ENCODE measurements at places on chromosomes 6 and 20.

DNA sequence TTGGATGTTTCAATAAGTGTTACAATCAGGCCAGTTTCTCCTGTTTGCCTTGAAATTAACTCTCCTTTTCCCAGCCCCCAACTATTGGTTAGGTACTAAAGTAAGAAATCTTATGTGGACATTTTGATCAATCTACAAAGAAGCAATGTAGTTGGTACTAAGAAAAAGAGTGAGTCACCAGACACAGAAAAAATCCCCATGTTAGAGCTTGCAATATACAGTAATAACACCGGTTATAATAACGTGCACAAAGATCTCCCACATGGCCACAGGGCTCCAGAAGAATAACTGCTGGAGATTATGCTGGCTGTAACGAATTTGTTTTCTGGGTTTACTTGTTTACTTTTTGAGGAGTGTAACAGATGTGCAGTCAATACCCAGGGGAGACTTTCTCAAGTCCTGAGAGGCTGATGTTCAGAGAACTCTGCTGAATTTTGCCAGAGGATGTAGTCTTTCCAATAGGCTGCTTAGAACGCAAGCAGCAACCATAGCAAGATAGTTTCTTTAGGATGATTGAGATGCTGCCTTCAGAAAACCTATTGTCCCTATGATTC lies 166.2 kb upstream of the SPACA1 start:
- no peak for DNase-seq

DNA sequence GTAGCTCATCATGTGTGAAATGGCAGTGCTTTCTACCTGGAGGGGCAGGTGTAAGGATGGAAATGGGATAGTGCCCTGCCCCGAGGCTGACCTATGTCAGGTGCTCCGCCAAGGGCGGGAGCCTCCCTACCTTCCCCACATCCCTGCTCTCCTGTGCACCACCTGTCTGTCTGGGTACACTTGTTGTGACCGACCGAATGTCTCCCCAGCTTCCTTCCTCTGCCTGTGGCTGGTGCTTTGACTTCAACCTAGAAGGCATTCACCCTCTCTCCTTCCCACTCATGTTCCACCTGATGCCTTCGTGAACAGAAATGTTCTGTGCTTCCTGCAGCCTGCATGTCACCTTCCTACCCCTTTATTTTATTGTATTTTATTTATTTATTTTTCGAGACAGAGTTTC lies 114.8 kb downstream of the SCML4 start:
- DNase-seq = no peak

DNA sequence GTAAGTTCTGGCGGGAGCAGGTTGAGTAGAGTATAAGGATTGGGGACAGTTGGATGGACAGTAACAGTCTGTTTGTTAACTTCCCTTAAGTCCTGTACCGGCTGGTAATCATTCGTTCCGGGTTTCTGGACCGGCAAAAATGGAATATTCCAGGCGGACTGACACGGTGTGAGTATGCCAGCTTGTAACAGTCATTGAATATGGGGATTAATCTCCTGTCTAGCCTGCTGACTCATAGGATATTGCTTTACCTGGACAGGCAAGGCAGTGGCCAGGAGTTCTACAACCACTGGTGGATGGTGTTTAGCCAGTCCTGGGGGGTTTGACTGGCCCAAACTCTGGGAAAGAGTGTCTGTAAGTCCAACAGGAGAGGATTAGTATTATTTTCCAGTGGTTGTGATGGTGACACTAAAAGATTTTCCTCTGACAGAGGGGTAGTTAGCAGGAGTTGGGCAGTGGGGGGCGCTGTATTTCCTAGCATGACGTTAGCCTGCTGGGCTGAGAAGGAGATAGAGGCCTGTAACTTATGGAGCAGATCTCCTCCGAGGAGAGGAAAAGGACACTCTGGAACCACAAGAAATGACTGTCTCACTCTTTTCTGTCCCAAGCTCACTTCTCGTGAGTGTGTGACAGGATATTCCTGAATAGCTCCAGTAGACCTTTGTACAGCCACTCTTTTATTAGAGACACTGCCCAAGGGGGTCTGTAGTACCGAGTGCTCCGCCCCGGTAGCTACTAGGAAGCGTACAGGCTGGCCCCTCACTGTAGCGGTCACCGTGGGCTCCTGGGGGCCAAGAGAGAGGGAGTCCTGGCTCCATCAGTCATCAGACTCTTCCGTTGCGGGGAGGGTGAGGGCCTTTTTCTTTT lies 152.2 kb downstream of the TRIM27 start:
- no peak for DNase-seq

GRCh38 chr6:42403421-42403820 lies 48.3 kb downstream of the TRERF1 start:
- no peak for DNase-seq

GRCh38 chr6:168294901-168295300 lies 24.7 kb downstream of the DACT2 start:
- no peak for DNase-seq

DNA sequence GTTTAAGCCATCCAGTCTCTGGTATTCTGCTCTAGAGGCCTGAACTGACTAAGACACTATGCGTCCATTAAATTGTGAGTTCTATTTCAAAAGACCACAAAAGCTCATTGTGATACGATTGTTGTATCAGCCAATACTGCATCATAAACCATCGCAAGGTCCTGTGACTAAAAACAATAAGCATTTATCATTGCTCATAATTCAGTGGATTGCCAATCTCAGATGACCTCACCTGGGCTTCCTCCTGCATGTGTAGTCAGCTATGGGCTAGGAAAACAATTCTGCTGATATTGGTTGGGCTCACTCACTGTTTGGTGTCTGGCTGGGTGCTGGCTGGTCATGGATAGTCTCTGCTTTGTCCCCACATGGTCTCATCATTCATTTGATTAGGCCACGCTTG lies 592.7 kb upstream of the BTBD3 start:
- no peak for DNase-seq

DNA sequence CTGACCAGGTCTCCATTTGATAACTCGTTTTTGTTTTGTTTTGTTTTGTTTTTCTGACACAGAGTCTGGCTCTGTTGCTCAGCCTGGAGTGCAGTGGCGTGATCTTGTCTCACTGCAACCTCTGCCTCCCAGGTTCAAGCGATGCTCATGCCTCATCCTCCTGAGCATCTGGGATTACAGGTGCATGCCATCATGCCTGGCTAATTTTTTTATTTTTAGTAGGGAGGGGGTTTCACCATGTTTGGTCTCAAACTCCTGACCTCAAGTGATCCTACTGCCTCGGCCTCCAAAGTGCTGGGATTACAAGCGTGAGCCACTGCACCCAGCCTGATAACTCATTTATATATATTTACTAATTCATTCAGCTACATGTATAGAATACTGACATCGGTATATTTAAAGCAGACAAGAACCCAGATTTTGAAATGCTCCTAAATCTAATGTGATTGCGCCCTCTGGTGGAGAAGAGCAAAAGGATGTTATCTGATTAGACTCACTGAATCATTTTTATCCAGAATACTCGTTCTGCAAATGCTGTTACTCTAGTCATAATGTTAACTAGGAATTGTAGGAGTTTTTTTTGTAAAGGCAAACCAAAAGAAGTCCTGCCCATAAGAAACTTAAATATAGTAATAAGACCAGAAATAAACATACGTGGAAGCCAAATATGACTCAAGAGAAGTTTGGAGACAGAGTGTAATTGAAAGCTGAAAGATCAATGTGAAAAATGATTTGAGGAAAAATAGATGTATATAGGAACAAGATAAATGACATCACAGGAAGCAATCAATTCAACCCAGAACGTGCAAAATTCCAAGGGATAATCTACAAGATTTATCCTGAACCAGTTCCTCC lies 5.3 kb upstream of the COL12A1 start:
- DNase-seq = no peak

- DNase-seq = no peak
These were observed 164.2 kb upstream of the AKAP12 start for GRCh38 chr6:151075527-151075926.

- no peak for DNase-seq
These were observed 71.0 kb upstream of the MRAP2 start for GRCh38 chr6:83962582-83962981.

DNA sequence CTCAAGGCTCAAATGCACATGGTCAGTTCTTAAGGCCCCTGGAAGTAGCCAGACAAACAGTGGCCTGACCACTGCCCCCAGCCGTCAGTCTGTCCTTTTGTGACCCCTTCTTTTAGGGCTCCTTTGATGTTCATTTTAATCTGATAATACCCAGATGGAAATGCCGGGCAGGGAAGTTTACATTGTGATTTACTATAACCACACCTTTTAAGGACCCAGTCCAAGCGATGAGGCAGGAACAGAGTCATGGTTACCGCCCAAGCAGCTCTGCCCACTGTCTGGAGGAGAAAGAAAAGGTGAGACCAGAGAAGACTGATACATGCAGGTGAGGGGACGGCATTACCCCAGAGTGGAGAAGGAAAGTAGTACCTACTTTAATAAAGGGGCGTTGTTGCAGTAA lies 110.6 kb downstream of the PLEKHG1 start:
- no peak for DNase-seq

Measured in stimulated activated CD4-positive, alpha-beta T cell treated with anti-CD3 and anti-CD28 coated beads, Interleukin-15, amount 100 ng/mL, for 1 hour (primary cell).